Right lung (tissue), 10 donors: ENCODE measurements at places on chromosomes 7 and 10.

DNA sequence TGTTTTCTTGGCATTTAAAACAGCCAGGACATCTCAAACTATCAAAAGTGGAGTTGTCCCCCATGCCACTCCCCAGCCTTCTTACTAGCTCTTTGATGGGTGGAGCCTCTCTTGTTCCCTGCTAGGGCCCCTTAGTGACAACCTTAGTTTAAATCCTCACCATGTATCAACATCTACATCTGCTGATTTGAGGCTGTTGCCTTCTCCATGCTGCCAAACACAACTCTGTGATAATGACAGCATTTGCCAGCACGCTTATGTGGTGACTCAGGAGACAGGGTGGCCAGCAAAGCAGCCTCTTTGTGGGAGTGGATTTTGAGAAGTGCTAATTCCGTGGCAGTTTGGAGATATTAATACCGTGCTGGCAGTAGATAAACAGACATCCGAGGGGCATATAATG lies 145.4 kb downstream of the LRRC4 start:
- DNase-seq: no peak

DNA sequence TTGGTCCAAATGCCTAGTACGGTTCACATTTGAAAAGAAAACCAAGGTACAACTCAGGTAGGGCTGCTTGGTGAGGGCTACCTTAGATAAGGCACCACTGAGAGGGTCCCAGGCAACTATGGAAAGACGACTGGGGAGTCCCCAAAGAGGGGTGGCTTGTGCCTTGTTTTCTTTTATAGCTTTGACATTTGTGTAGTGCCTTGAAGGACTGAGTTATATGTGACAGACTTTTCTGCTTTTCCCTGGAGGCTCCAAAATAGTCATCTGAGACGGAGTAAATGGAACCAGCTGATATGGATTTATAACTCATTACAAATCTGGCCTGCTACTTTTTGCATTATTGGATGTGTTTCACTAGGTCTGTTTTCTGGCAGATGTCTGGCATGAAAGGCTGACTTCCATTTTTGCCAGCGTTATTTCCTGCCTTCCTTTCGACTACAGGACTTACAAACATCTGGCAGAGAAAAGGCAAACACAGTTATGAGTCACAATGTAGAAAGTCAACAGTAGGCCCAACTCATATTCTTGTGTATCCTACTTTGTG lies 88.2 kb upstream of the IMMP2L start:
- DNase-seq: peak; percentile 31

DNA sequence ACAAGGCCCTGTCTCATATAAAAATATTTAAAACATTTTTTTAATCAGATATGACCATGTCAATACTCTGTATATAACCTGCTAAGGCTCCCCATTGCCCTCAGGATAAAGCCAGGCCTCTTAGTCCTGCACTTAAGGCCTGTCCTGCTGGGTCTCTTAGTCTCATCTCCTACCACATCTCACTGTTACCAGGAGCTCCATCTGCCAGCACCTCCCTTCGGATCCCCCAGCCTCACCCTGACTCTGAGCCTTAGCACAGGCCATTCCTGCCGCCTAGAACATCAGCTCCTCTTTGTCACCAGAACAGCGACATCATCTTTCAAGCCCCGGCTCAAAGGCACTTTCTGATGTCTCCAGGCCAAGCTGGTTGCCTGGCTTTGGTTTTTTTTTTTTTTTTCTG lies 25.7 kb upstream of the GTF2IRD1 start:
- no peak for DNase-seq

DNA sequence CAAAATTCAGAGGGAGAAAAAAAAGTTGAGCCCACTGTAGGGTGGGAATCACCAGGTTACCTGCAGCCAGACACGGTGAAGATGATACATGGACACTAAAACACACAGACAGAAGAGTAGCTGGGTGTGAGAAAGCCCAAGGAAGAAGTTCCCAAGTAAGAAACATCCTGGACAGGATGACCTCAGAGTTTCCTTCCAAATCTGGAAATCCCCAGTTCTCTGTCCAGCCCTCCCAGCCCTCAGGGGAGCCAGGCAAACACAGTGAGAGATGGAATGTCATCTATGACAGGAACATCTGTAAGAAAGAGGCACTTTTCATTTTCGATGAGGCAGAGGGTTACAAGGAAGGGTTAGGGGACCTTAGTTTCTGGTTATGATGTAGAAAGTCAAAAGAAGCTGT lies 125.1 kb upstream of the LYZL1 start:
- DNase-seq: no peak

DNA sequence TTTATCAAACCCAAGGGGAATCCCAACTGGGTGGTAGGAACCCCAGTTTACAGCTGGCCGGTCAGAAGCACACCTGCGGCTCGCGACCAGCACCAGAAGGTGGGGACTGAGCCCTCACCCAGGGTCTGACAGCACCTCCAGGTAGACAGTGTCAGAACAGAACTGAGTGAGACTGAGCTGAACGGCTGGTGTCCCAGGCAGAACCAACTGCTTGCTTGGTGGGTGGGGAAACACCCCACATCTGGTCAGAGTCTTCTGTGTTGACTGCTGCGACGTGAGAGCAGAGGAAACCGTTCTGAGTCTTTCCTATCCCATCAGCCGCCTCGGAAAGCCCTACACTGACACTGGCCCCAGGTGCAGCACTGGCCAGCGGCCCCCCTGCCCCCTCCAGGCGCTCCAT lies 160.7 kb downstream of the MAD1L1 start:
- no peak for DNase-seq

DNA sequence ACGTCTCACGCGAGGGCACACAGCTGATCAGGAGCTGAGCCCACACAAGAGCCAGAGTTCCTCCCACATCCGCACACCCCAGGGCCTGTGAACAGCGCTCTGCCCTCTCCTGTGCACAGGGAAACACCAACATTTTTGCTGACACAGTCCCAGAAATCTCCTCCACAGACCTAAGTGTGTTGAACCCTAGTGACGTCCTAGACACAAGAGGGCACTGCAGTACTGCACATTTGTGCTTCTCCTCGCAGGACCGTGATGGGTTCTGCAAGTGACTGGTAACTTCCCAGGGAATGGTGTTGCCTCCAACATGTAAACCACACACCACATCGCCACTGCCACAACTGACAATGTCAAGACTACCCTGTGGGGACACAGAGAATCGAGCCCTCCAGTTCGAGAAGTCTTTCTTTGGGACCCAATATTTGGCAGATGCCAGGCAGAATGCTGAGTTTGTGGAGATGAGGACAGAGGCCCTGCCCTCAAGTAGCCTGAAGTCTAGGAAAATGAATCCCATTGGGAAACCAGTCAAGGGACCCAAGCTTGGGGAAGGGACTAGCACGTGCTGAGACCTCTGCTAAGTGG lies 170.3 kb downstream of the PAXIP1 start:
- DNase-seq: no peak

DNA sequence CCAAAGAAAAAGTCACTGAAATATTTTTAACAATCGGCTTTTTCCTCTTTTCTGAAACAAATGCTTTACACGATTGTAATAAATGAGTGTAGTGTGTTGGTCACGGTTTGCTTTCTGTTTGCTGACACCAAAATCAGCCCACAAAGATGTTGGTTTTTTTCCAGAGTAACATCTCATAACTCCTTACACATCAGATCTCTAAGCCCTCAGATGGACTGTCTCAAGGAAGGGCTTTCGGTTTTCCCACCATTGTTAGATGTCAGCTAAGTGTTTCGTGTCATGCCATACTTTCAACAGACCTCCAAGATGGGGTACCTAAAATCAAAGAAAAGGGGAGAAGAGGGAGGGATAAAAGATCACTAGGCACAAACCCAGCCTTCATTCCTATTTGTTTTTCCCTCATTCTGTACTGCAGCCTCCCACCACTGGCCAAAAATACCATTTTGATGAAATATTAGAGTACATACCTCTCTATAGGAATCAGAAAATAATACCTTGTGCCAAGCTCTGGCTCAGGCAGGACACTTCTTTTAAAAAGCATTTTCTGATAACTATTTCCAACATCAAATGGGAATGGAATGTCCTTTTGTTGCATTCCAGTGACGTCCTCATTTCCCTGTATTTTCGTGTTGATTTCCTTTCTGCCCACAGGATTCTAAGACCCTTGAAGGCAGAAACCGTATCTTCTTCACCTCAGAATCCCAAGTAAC lies 159.1 kb downstream of the DGKI start:
- no peak for DNase-seq

- no peak for DNase-seq
These were observed 32.8 kb upstream of the TMEM106B start for GRCh38 chr7:12178317-12178716.

DNA sequence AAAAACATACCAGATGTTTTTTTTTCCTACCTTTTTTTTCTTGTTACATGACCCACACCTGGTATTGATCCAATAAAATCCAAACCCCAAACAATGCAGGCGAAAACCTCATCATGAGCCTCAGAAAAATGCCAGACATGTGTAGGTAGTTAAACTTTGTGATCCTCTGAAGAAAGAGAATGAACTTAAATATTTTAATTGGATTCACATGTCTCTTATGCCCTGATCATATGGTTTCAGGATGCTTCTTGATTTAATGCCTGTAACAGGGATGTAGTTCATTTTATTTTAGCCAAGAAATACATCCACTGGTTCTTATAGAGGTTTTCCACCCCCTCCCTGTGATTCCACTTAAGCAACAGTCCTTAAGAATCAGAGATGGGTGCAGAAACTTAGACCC lies 451.6 kb downstream of the TYW1 start:
- DNase-seq: no peak

GRCh38 chr10:67520924-67521520 lies 175.0 kb downstream of the CTNNA3 start:
- DNase-seq: peak; percentile 62

- no peak for DNase-seq
These were observed 291.1 kb downstream of the GLRX3 start for GRCh38 chr10:130427216-130427722.

DNA sequence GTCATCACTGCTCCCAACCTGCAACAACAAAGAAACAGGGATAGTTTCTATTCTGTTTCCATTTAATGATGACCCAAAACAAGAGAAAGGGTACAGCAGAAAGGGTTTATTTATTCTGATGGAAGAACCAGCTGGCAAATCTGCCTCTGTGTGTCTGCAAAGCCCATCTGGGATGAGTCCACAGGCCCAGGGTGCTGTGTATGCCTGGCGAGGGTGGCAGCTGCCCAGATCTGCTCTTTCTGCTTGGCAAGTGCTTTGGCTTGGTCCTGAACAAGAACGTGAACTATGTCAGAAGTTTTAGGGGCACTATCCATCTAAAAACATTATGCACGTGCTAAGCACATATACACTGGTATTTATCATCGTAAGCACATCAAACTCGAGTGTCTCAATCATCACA lies 333.8 kb downstream of the CXCL12 start:
- DNase-seq: no peak

DNA sequence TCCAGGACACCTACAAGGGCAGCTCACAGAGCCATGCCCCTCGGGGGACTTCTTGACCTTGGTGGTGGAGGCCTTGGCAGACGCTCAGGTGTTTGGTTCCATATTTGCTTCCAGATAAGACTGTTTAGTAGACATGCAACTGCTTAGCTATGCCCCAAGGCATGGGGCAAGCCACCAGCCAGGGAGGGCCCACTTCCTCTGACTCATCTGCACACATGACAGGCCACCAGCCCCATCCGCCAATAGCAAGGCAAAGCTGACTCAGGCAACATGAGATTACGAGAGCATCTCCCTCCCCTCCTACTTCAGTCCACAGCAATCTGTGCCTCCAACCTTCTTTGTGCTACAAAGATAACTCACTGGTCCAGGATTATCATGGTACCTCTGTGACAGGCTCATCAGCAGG lies 54.9 kb downstream of the KCNMA1 start:
- no peak for DNase-seq

DNA sequence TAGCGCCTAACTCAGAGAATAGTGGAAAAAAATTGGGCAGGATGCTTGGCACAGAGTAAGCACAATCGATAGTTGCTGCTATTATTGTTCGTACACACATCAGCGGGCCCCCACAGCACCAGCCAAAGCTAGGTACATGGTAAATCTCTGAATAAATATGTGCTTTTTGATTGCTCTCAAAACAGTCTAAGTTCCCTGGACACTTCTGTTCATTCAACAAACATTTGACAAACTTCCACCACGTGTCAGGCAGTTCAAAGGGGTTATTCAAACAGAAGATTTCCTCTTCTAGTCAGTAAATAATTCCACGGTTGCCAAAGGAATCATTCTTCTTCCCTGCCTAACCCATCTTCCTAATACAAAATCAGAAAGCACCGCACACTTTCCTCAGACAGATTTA lies 150.8 kb downstream of the DGKI start:
- no peak for DNase-seq

DNA sequence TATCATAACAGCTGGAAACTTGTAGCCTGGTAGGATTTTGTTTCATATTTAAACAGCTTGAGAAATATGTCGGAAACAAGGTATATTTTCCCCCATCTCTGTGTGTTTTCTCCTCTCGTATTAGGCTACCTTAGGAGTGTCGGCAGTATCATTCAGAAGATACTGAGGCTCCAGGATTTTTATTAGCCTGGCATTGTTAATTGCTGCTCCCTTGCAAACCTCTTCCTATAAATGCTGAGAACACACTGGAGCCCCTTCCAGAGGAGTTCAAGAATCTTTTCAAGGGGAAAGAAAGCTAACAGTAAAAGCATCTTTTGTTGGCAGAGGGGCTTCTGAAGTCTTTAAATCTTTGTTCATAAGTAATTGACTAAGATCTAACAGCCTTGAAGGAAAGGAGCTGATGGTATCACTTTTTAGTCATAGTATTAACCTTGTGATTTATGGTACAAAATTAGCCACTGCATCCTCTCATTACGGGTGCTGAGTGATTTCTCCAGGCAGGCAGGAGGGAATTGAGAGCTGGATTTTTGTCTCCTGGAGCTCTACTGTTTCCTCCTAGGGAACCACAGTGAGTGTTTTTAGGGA lies 998.7 kb downstream of the LRMDA start:
- no peak for DNase-seq

DNA sequence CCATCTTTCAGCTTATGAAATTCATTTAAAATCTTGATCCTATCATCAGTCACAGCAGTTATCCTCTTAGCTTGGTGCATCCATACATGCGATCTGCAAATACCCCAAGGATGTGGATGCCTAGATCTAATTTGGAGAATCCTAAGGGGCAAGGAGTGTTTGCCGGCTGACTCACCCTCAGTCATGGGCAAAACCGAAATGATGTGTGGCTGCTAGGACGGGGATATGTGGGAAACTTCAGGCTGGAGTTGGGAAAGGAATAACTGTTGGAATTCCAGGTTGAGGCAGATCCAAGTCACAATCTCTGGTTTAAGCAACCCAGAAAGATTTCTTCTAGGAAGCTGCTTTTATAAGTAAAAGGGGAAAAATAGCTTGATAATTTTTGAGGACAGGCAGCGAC lies 19.7 kb upstream of the GOT1 start:
- DNase-seq: no peak

GRCh38 chr7:158529181-158530096 lies 58.2 kb downstream of the PTPRN2 start:
- DNase-seq: no peak

DNA sequence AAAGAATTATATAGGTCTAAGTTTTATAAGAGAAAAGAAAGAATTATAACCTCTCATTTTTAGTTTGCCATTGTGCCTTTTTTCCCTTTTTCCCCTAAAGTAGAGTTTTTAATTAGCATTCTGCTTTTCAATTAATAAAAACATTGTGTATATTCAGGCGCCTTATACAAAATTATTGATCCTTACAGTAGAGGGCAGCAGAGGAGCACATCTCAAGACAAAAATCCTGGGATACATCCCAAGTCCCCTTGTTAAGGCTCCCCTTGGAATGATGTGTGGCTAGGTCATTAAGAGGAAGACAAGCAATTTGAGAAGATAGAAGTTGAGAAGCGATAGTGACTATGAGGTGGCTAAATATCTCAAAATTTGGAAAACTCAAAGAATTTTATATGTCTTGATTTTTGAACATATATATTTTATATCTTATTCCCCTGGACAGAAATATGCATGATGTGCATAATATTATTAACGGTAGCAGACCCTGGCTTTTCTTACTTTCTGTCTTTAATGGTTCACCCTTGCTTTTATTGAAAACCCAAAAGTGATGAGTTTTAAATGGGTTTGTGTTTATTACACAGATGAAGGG lies 19.1 kb upstream of the TPK1 start:
- DNase-seq: no peak
